Caki2 (cell line): ENCODE measurements at places on chromosomes 11 and 22.

DNA sequence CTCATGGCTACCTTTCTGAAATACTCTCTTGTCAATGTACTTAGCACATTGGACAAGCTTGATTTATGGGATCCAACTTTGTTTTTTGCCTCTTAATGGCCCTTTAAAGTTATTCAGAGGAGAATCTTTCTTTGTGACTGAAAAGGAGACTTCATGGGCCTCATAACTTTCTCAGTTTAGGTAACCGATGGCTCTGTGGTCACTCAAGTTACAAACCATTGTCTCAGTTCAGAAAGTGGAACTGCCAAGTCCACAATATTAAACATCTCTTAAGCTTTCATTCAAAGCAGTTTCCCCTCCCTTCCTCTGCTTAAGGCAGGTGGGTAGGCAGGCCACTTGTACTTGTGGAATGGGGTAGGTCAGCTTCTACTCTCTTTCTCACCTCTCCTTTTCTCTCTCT, 12.3 kb upstream of the ARL14EP start:
- DNase-seq, result no peak

DNA sequence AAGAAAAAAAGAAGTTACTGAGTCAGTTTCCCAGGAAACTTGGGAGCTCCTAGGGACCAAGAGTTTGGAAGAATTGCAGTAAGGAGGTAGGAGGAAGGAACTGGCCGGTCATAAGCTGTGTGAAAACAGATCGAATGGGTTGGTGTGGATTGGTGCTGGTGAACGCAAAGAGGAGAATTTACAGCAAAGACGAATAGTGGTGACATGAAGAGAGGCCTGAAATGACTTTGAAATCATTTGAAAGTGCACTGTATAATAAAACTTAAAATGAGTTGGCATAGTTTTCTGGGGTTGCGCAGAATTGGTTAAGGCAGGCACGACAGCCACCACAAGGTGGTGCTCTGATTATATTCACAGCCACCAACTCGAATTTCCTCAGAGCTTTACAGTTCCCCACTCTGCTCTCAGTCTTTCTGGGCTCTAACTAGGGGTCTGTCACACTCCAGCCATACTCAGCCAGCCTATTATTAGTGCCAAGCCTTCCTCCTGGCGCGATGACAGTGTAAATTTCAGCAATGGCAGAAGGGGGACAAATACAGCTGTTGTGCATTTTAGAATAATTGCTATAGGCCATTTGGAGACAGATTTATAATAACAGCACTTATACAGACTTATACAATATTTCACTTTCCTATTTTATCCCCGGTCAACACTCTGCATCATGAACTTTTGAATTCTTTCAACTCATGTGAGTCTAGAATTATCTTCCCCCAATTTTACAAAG, 8.3 kb upstream of the HTR3B start:
- DNase-seq, result peak; percentile 8

GRCh38 chr11:46236918-46237247, 40.6 kb upstream of the CREB3L1 start:
- DNase-seq, result no peak

DNA sequence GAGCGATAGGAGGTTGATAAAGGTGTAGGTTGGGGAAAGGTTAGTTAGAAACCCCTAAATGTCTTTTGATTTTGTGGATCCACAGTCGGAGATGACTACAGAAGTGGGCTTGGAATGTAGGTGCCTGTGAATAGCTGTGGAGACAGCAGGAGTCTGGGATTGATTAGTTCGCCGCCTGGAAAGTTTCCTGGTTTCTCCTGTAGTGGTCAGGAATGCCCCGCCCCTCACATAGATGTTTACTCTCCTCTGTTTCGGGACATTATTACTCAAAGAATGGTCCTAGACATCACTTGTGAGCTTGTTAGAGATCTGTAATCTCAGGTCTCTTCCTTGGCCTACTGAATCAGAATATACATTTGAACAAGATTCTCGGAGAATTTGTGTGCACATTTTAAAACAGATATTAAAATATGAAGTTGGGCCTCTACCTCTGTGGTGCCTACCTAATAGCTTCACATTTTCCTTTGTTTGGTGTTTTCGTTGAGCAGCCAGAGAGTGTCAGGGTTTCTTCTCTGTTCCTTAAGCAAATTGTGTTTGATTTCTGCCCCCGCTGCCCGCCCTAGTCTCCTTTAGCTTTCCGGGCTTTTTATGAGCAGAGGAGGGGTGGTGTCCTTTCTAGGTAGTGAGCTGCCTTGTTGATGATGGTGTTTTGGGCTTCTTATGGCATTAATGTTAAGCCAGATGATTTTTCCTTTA, 89.4 kb downstream of the PPP6R3 start:
- DNase-seq, result no peak

DNA sequence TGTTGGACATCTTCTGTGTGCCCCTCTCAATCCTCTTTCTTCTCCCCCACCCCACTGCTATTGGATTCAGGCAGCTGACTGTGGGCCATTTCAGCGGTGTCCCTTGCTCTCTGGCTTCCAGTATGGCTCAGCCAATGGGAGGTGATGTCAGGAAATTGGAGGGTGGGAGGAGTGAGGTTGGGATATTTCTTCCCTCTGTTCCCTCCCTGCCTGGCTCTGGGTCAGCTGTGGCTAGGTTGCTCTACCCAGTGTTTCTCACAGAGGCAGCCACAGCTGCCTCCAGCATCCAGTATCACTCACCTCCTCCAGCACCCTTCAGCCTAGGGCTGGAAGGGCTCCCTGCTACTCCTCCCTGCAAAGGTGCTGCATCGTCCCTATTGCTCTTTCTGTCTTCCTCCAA, 423.5 kb downstream of the MIAT start:
- DNase-seq, result no peak

DNA sequence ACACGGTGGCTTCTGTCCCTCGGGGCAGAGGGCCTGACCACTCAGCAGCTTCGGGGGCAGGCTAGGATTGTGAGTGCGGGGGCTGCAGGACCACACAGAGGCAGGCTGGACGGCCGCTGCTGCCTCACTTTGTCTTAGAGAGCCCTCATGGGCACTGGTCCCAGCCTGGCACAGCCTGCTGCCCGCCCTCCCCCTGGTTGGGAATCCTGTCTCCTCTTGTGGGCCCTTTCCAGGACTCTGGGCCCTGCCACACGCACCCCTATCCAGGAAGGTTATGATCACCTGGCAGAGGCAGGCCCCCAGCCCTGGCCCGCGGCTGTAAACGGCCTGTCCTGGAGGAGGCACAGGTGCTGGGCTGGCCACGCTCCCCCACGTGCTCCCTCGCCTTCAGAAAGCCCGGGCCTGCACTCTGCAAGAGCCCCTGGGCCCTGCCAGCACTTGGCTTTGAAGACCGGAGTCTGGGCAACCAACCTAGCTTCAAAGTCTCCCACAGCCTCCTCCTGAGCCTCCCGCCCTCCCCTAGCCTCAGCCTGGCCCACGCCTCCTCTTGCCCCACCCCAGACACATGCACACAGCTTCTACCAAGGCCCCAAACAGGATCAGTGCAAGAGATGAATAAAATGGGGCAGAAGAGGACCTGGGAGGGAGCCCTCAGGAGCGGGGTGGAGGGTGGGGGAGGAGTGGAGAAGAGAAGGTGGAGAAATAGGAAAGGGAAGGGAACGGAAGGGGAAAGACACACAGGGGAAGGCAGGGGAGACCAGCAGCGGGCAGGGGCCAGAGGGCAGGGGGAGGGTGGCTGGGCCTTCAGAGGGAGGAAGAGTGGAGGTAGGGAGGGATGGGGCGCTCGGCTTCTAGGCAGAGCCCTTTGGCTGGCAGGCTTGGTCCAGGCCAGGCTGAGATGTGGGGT, 31.0 kb downstream of the SYT7 start:
- no peak for DNase-seq

DNA sequence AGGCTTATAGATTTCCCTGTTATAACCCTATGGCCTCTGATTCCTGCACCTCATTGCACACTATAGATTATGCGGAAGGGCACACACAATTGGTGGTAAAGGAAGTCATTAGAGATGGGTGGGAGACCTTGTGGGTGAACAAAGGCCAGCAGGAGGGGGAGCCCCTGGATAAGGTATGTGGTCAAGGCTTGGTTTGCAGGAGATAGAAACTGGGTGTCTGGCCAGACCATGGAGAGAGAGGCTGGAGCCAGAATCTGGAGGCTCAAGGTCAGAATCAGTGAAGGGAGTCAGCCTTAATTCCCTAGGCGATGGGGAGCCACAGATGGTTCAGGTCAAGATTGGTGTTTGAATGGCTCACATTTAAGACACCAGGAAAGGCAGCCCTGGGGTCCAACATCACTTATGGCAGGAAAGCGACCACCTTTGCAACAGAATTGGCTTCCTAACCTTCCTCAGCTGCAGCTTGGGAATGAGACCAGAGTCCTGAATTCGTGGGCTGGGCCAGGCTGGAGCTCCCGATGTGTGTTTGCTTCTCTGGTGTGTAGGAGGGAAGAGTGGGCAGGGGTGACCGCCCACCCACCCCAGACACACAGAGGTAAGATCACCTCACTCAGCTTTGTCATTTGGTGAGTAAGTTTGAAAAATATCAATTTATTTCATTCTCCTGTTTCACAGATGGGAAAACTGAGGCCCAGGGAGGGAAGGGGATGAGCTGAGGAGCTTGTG, 22.7 kb upstream of the SCUBE1 start:
- DNase-seq, result no peak

- peak; percentile 14 for DNase-seq
Observed at GRCh38 chr11:36672815-36673450, 74.9 kb upstream of the RAG2 start.
